ENCODE measurements at places on chromosomes 7 and 10. TPM values are rescaled to one million over a fixed set of nuclear protein-coding genes. Genes with fewer than 3 reads are reported as not detected.

NPSR1 gene
- not detected for total RNA-seq

CYP26C1 gene
- 1.1 TPM for total RNA-seq

TRIM4 gene
- 26.7 TPM for total RNA-seq

SYT15B gene
- not detected for total RNA-seq

FANK1 gene
- total RNA-seq, result 4.8 TPM

LRRC72 gene
- not detected for total RNA-seq

IDI2 gene
- total RNA-seq, result not detected

FGFBP3 gene
- total RNA-seq, result 0.93 TPM

PLXDC2 gene
- 0.92 TPM for total RNA-seq

TMEM26 gene
- total RNA-seq, result 2.9 TPM

KAZALD1 gene
- 0.12 TPM for total RNA-seq

SPAM1 gene
- total RNA-seq, result not detected

Measured in glomerular endothelial cell (primary cell).